Activated CD4-positive, alpha-beta T cell treated with anti-CD3 and anti-CD28 coated beads, Interleukin-2, amount 50 U/mL, for 1 hour (primary cell): ENCODE measurements at places on chromosomes 7 and 10.

GRCh38 chr7:129607471-129608120, 3.9 kb upstream of the NRF1 start:
- DNase-seq = peak; percentile 37

- no peak for DNase-seq
These were observed 5.7 kb upstream of the PIP start for GRCh38 chr7:143126146-143126545.

DNA sequence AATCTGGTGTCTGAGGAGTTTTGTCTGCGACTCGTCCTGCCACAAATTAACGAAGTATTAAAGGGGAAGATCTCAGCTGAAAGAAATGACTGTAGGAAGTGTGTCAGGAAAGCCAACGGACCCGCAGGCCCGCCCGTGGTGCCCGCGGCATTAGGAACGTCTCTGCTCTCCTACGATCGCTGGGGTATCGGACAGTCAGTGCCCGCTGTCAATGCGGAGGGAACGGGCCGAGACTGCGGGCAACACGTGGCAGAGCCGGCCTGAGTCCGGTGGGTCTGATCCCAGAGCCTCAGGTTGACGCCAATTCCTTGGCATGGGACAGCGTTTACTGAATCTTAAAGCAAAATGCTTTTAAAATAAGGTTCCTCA, 128.7 kb downstream of the KBTBD2 start:
- DNase-seq = no peak

- DNase-seq = no peak
These were observed 1.2 kb downstream of the RSBN1L start for GRCh38 chr7:77697535-77697831.
